ENCODE measurements at places on chromosomes 12 and 14.

GRCh38 chr14:100333311-100333710, 10.2 kb downstream of the SLC25A47 start:
- no peak for DNase-seq

GRCh38 chr12:56836800-56837663, 73.9 kb downstream of the HSD17B6 start:
- DNase-seq = no peak

GRCh38 chr12:90205165-90205564, 496.5 kb upstream of the ATP2B1 start:
- DNase-seq = no peak

DNA sequence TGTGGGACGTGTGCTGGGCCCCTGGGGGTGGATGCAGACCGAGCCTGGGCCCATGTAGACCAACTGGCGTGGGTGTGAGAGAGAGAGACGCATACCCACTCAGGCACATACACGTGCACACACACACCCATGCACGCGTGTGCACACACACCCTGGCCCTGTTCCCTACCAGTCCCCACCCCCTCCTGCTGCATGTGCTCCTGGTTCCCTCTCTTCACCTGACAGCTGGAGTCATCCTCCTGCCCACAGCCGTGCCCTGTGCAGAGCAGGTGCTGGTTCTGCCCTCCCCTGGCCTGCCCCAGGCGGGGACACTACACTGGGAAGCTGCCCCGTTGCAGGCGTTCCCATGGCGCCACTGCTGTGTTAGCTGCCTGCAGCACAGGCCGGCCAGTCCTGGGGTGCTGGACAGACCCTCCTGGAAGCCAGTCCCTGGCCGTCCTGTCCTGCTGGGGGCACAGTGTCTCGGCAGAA, 18.5 kb downstream of the PACS2 start:
- DNase-seq = no peak

DNA sequence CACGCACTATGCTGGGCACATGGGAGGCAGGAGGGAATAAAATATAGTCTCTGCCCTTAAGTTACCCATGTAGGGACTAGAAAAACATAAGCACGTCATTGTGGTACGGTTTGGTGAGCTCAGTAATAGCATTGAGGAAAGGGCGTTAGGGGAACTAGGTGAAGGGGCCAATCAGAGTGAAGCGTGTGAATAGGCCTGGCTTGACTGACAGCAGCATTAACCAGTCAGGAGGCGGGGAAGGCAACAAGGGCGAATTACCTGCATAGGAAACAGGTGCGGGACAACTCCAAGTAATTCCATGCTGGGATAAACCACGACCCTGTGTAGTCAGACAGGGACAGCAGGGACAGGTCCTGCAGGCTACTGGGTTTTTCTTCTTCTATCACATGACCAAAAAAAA, 107.7 kb downstream of the UNC79 start:
- DNase-seq = no peak

- DNase-seq = no peak
Observed at GRCh38 chr14:93987376-93987775, 9.7 kb upstream of the CCDC197 start.

GRCh38 chr14:50529288-50530179, 2.8 kb downstream of the MAP4K5 start:
- no peak for DNase-seq

DNA sequence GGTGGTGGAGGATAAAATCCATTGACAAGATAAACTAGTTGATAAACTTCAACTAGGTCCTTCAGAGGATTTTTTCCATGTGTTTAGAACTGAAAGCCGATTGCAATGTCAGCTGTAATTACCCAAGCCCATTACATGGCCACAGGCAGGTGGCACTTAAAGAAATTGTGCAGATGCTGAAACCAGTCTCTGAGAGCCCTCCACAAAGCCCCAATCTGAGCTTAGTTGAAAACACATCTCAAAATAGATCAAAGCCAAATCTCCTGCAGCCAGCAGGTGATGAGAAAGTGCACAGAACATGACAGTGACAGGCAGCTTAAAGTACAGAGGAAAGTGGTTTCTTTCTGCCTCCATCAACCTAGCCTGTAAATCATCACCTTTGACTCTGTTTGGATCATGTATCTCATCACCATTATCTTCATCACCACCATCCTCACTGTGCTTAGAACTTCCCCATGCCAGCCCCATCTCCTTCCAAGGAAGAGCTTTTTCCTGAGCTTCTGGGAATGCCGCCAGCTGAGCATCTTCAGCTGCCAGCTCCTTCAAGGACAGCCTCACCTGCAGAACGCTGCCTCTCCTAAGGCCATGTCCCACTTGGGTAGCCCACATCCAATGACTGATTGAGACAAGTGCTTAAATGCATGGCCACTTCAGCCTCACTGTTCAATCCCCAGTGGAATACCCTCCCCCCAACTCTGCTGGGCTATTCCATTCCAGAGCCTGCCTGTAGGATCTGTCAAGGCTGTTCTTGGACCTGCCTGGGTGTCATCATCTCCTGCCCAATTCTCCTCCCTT, 219.5 kb upstream of the TMEM132C start:
- DNase-seq = no peak

GRCh38 chr12:2057041-2057794, 4.4 kb downstream of the CACNA1C start:
- DNase-seq = no peak

GRCh38 chr12:92400006-92400405, 254.4 kb upstream of the BTG1 start:
- DNase-seq = no peak

All from activated T-helper 1 cell treated with Interleukin-2 at 50 U/mL for 16 hours (primary cell).